ENCODE measurements at places on chromosomes 1 and 21. TPM values are rescaled to one million over a fixed set of nuclear protein-coding genes. Genes with fewer than 3 reads are reported as not detected.

DNA sequence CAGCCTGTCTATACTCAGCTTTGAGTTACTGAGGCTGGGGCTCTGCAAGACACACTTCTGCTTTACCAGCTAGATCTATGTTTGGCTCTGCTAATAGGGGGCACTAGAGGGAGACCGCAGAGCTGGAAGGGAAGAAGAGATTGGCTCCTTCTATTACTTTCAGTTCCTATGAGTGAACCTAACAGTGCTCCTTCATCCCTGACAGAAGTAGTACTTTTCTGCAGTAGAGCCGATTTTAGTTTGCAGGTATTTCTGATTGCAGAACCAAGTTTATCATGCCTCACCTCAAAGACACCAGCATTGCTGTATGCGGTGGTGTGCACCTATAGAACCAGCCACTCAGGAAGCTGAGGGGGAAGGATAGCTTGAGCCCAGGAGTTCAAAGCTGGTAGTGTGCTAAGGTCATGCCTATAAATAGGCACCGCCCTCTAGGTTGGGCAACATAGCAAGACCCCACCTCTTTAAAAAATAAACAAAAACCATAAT is 5.7 kb upstream of the ZDHHC18 start:
- no peak for DNase-seq

DNA sequence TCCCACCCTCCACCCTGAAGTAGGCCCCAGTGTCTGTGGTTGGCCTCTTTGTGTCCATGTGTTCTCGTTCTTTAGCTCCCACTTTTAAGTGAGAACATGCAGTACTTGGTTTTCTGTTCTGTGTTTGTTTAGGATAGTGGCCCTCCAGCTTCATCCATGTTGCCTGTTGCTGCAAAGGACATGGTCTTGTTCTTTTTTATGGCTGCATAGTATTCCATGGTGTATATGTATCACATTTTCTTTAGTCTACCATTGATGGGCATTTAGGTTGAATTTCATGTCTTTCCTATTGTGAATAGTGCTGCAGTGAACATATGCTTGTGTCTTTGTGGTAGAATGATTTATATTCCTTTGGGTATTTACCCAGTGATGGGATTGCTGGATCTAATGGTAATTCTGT is 6.1 kb downstream of the HIPK1 start:
- DNase-seq, result no peak

DNA sequence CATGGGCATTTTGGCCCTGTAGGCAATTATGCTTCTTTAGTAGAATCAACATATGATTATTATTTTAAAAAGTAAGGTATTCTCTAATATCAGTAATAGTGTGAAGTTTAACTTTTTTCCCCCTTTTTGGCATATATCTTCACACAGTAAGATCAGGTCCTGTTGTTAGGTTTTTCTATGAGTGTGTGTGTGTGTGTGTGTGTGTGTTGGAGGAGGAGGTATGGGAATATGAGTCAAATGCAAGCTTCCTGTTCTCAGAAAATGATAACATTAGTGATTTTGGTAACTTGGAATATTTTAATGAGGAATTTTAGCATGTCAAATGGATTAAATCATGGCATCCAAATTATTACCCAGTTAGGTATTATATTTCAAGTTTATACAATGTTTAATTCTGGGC is 65.8 kb upstream of the BCL10 start:
- DNase-seq, result no peak

Gene CORT
- total RNA-seq, result 0.38 TPM

Gene ETV3L
- 0.17 TPM for total RNA-seq

Gene HEATR1
- 95.0 TPM for total RNA-seq

Gene CASQ2
- total RNA-seq, result not detected

Gene SAMD13
- 1.8 TPM for total RNA-seq

Data from H1 (cell line).